Activated T-helper 1 cell treated with anti-CD3 and anti-CD28 coated beads, Interleukin-2, amount 50 U/mL, for 16 hours (primary cell): ENCODE measurements at places on chromosomes 2 and 18.

DNA sequence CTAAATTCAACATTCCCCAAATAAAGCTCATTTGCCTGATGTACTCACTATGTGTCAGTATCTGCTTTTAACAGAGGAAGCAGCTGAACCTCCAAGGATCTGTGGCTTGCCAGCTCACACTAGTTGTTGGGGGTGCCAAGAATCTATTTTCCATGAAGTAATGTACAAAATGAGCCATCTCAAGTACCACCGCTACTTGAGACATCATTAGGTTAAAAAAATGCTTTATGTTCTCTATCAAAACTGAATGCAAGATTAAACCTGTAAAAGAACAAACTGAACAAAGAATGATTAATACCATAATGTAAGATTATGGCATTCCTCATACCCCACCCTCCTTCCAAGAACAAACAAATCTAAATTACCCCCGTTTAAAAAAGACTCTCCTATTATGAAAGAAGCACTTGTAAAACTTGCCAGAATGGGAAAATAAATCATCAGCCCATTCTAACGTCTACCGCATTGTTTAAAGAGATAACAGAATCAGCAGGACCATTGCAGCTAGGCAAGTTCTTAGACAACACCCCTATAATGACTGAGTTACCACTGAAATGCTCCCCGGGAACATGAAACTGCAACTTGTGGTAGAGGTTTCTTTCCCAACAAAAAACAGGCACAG, 471.6 kb downstream of the DLGAP1 start:
- no peak for DNase-seq

DNA sequence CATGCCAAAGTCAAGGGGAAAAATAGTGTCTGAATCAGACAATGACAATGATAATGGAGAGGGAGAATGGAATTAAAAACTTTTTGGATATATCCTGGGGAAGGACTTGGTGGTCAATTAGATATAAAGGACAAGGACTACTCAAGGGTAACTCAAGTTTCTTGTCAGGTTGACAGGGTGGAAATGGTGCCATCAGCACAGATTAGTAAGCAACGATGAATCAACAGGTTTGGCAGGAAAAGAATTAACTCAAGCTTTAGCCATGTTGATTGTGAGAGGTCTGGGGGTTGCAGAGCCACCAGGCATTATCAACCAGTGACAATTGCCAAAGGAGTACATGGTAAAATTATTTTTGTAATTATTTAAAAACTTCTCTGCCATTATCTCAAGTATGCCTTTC, 35.8 kb upstream of the SPATS2L start:
- no peak for DNase-seq

DNA sequence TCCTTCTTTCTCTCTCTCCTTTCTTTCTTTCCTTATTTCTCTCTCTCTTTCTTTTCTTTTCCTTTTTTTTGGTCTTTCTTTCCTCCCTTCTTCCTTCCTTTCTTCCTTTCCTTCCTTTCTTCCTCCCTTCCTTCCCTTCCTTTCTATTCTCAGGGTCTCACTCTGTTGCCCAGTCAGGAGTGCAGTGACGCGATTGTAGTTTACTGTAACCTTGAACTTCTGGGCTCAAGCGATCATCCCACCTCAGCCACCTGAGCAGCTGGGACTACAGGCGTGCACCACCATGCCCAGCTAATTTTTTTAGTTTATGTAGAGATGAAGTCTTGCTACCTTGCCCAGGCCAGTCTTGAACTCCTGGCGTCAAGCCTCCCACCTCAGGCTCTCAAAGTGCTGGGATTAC, 83.8 kb upstream of the PPM1B start:
- no peak for DNase-seq

GRCh38 chr2:236848501-236848900, 237.2 kb upstream of the COPS8 start:
- DNase-seq, result no peak
